AML-193 (cell line): ENCODE measurements at places on chromosomes 6 and 20.
A peak's percentile ranks its signal among the peaks of the same experiment; 100 is the strongest.

- no peak for DNase-seq
Observed at GRCh38 chr20:39716796-39717341, 754.7 kb downstream of the DHX35 start.

DNA sequence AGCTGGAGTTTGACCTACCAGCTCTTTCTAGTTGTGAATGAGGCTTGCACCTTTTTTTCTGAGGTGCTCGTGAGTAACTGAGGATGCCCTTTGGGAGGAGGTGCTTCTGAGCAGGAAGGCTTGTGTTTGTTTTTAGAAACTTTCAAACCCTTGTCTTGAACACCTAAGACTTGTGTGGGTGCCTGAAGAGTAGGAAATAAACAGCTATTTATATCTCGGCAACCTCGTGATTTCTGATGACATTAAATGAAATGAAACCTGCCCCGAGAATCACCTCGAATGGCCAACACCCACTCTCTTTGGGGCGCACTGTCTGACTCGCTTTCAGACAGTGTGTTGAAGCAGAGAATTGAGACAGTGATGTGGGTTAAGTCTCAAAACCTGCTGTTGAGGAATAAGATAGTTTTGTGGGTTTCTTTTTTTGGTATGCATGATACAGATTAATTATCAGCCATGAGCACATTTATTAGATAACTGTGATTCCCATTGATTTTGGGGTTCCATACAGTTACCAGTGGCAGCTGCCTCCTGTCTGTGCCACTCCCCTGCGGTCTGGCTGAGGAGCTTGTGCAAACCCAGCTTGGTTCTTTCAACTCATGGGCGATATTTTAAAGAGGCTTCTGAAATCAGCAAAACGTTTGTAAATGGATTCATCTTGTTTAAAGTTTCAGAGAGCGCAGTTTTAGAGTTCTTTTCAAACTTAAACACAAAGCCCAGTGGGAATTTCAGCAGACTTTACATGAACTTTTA is 8.4 kb downstream of the IRF4 start:
- DNase-seq: no peak

DNA sequence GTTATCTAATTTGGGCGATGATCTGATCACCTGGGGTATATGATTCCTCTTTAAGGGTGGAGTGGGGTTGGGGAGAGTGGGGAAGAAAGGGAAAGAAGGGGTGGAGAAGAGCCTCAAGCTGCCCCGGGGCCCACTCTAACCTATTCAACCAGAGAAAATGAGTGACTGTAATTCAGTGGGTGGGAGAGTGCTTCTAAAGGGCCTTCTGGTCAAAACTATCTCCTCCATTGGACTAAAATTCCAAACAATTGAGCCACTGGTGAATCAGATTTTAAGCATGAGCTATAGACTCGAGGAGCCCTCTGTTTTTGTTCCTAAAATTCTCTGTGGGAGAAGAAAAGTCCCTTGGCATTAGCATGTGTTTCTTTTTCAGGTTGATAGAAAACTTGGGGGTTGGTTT is 296.8 kb downstream of the CLIC5 start:
- DNase-seq: no peak

GRCh38 chr6:13715444-13715883 is 3.8 kb upstream of the RANBP9 start:
- DNase-seq: peak; percentile 64

GRCh38 chr6:20400456-20401204 is 1.0 kb upstream of the E2F3 start:
- DNase-seq: peak; percentile 60

GRCh38 chr20:4788314-4788713 is 66.6 kb downstream of the PRND start:
- DNase-seq: no peak

- no peak for DNase-seq
Observed at GRCh38 chr20:20022498-20022897, 5.3 kb downstream of the NAA20 start.

- peak; percentile 69 for DNase-seq
Observed at GRCh38 chr6:30915591-30915946, 1.5 kb downstream of the VARS2 start.

DNA sequence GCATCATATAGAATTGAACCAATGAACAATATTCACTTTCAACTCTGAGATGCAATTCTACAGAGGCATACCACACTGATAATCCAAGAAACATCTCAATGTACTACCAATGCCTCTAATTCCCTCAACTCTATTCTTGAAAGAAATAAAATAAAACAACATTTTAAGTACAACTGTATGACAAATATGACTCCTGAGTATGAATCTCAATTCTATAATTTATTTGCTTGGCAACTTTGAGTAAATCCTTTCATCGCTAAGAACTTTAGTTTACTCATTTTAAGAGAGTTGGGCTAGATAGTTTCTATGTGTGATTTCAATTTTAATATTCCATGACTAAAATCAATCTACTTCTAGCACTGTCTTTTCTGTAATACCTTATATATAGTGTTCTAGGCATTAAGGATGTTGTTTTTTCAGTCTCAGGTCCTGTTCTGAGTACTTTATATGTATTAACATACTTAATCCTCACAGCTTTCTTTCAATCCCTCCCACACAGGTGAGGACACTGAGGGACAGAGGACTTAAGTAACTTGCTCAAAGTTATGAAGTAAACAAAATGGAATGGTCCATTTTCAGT is 33.4 kb downstream of the GOPC start:
- no peak for DNase-seq

DNA sequence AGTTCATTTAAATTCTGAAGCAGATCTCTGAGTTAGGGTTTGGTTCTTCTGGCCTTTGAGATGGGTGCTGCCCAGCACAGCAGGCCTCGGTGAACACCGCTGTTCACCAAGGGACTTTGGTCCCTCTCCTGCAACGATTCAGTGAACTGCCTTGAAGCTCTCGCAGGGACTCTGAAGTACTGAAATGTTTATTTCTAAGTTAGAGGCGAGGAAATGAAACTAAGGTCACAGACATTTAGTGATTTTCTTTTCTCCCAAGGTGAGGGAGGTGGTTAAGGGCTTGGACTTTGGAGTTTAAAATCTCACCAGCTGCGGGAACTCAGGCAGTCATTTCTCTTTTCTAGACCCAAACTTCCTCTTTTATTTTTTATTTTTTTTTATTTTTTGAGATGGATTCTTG is 26.2 kb downstream of the E2F3 start:
- DNase-seq: no peak

GRCh38 chr20:61628901-61629601 is 377.0 kb downstream of the CDH4 start:
- DNase-seq: no peak

DNA sequence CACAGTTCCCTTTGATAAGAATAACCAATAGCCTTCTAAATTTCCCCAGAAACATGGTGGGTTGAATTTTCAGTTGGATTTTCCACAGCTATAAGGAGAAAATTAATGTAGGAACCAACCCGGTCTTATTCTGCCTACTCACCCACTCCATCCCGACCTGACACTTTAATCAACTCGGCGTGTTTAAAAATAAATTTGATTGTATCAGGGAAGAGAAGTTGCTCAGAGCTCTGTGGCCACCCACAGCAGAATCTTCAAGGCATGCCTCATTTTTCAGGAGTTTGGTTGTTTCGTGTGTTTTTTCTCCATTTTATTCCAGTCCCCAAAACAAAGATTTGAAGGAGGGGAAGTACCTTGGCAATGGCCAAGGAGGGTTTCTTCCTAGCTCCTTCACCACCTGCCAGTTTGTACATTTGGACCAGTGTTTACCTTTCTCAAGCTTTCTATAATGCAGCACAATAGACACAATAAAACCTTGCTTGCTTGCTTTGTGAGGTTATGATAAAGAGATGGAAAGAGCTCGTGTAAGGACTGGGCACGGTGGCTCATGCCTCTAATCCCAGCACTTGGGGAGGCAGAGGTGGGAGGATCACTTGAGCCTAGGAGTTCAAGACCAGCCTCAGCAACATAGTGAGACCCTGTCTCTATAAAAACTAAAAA is 297.2 kb upstream of the JARID2 start:
- no peak for DNase-seq

DNA sequence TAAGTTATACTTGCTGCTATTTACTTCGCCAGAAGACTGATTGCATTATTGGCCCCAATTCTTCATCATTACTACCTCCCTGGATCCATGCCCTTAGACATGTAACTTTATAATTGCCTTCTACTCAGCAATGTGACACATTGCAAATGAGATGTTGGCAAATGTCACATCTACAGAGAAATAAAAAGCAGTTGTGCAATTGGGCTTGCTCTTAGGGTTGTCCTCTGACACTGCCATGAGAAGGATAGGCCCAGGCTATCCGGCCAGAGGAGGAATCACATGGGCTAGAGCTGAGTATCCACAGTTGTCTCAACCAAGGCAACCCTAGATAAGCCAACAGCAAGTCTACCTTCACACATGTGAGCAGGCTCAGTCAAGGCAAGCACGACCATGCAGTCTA is 447.0 kb downstream of the PLCB1 start:
- DNase-seq: no peak

DNA sequence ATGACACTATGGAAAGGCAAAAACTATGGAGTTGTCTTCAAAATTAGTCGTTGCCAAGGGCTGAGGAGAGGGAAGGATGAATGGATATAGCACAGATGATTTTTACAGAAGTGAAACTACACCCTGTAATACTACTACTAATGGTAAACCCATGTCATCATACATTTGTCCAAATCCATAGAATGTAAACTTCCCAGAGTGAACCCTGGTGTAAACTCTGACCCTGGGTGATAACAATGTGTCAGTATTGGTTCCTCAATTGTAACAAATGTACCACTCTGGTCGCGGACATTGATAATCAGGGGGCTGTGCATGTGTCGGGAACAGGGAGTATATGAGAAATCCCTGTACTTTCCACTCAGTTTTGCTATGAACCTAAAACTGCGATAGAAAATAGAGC is 72.2 kb downstream of the CNBD2 start:
- DNase-seq: no peak

GRCh38 chr6:128487055-128487454 is 33.3 kb downstream of the PTPRK start:
- no peak for DNase-seq

DNA sequence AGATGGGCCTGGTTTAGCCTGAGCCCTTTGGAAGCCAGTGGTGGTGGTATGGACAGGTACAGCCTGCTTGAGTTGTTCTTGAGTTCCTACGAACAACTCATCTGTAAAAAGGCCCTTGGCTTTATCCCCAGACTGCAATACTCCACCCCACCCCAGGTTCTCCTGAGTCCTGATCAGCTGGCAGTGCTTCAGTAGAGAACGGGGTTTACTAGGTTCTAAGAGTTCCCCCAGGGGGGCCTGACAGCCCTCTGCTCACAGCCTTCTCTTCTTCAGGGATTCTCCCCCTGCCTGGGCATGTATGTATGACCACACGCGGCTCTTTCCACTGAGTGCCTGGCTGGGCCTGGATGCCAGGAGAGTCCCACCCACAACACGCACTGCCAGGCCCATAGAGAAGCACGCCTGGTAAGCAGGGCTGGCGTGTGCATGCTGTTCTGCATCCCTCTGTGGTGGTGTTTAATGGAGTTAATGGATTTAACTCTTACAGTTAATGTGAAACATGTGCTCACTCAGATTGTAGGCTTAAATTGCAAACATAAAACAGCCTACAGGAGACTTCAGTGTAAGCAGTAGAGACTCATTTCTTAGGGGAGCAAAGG is 44.3 kb upstream of the SLC4A11 start:
- DNase-seq: no peak

DNA sequence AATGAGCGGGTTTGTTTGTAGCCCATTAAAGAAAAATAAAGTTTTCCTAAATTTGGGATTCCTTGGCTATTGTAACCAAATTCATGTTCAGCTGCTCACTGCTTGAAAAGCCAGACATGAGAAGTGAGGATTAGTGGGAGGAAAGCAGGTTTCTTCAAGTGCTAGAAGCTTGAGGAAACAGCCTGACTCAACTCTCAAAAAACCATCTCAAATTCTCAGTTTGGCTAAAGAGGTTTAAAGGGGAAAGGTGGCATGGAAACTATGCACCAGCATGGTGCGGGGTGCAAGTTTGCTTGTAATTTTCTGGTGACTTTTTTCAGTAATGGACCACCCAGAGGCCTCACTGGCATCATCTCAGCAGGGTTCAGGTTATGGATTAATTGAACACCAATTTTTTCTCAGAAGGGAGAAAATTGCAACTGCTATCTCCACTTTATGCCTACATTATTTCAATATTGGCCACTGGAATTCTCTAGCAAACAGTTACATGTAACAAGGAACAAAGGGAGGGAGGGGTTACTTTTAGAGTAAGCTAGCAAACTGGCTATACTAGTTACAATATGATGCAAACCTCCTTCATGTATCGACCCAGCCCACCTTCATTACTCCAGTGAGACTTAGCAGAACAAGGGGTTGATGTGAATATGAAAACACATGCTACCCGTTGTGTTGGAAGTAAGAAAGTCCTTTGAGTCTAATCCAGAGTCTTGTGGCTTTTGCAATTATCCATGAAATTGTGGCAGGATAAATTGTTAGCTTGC is 85.0 kb upstream of the IFNGR1 start:
- DNase-seq: no peak

DNA sequence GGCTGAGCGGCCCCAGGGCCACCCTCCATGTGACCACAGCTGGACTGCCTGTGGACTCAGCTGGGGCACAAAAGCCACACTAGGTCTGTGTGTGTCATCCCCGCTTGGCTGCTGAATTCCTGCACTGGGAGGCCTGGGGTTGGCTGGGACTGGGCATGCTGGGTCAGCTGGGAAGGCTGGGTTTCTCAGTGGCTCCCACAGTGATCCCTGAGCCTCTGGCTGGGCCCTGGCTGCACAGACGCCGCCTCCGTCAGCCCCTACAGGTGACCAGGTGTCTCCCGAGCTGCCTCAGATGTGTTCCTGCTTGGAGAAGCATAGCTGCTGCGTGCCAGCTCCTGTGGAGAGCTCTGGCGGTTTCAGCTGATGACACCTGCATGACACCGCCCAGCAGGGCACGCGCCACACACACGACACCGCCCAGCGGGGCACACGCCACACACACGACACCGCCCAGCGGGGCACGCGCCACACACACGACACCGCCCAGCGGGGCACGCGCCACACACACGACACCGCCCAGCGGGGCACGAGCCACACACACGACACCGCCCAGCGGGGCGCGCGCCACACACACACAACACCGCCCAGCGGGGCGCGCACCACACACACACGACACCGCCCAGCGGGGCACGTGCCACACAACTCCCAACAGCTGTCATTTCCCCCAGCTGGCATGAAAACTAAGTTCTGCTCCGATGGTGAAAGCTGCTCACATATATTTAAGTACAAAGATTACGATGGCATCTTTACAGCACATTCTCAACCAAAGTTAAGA is 88.8 kb downstream of the TAF4 start:
- no peak for DNase-seq

GRCh38 chr6:169778646-169779045 is 27.2 kb downstream of the ERMARD start:
- DNase-seq: no peak

DNA sequence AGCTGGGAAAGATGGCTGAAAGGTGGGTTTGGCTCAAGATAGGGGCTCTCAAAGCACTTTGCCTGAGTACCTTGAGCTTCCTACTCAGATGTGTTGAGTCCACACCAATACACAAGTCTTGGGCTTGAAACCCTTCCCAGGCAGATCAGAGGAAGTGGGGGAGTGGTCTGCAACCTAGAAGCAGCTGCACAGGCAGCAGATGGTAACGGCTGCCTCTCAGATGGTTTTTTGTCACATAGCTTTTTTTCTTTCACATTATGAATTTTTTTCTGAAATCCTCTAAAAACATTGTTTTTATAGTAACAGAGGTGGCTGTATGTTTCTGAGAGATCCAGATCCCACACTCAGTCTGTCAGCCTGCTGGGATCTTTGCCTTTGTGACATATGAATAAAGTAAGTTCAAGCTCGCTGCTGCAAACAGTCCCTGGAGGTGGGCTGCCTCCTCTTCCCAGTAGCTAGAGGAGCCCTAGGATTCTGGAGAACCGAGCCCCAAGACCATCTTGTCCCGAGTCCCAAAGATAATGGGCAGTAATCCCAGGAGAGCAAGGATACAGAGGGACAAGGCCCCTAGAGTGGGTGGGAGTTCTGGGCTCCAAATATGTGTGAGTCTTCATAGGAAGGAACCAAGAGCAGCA is 97.1 kb upstream of the TOP1 start:
- no peak for DNase-seq
